Endothelial cell of umbilical vein (primary cell): ENCODE measurements at places on chromosomes 2 and 18. TPM values are rescaled to one million over a fixed set of nuclear protein-coding genes. Genes with fewer than 3 reads are reported as not detected.

Gene ZSWIM2
- not detected in 2 replicates for total RNA-seq

GRCh38 chr2:219269362-219270054 is 9.7 kb upstream of the DNAJB2 start:
- peak; percentile 32 for DNase-seq

Gene NEU4
- total RNA-seq: not detected in 2 replicates

GRCh38 chr2:230542751-230543150 is 126.8 kb downstream of the SP100 start:
- no peak for DNase-seq

DNA sequence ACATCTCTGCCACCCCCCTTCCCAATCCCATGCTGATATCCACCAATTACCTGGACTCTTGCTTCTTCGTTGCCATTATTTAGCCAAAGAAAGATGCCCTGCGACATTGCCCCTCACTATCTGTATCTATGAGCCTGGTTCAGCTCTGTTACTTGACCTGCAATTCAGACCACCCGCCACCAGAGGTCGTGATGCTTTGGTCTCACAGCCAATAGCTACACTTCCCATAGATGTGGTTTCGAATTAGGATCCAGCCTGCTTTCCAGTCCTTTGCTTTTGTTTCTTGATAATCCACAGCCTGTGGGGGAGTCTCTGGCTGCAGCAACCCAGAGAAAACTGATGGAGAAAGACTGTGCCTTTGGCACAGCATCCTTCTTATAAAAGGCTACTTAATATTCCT is 239.4 kb downstream of the KLHL29 start:
- no peak for DNase-seq

DNA sequence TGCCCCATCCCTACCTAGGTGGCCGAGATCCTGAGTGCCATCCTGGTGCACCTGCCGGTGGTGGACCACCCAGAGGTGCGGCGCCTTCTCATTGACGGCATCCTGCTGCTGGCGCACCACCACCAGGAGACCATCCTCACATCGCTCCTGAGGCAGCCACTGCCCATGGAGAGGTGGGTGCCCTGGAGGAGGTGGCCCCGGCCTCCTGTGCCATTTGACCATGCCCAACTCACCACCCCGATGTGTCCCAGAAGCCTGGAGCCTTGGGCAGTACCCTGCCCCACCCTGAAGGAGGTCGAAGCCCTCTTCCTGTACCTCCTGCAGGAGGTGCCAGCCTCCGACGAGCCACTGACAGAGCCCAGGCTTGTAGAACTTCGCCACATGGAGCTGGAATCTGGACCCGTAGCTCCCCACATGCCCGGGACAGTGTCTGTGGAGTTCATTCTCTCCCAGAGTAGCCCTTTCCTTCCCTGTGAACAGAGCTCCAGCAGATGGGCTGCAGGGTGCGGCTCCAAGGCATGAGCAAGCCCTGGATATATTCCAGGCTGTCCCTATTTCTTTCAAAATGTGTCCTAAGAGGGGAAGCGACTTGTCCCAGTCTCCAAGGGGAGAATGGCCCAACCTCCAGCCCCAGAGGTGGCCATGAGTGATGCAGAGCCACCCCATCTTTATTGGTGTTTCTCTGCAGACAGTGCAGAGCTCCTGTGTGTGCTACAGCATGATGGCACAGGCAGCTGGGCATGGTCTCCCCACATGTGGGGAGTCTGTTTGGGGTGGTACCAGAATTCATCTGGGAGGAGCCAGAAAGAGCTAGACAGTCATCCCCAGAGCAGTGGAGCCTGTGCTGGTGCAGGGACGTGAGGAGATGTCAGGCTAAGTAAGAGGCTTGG is 34.2 kb downstream of the HJURP start:
- DNase-seq: no peak
